ENCODE measurements at places on chromosomes 5 and 9.
A peak's percentile ranks its signal among the peaks of the same experiment; 100 is the strongest.

- DNase-seq, result peak; percentile 39
Observed at GRCh38 chr5:1430121-1430795, 15.0 kb downstream of the SLC6A3 start.

GRCh38 chr9:122318284-122318683, 52.5 kb upstream of the PTGS1 start:
- DNase-seq, result no peak

GRCh38 chr5:56733580-56733979, 81.8 kb upstream of the MAP3K1 start:
- no peak for DNase-seq

- no peak for DNase-seq
Observed at GRCh38 chr5:159826351-159827214, 89.7 kb upstream of the ADRA1B start.

DNA sequence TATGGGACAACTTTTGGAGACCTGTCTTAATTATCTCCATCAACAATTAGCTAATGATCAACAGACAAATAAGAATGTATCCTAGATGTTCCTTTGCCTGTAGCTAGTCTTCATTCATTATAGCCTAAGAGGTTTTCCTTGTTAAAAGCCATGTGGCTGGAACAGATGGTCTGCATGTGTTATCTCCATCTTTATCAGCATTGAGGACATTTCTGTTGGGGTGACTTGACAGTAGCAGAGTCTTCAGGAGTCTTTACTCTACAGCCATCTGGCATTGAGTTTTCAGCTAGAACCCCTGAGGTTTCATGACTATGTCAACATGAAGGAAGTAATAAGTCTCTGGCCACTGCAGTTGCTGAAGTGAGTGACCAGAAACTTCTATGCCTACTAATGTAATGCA, 106.6 kb upstream of the TLE4 start:
- DNase-seq, result no peak

DNA sequence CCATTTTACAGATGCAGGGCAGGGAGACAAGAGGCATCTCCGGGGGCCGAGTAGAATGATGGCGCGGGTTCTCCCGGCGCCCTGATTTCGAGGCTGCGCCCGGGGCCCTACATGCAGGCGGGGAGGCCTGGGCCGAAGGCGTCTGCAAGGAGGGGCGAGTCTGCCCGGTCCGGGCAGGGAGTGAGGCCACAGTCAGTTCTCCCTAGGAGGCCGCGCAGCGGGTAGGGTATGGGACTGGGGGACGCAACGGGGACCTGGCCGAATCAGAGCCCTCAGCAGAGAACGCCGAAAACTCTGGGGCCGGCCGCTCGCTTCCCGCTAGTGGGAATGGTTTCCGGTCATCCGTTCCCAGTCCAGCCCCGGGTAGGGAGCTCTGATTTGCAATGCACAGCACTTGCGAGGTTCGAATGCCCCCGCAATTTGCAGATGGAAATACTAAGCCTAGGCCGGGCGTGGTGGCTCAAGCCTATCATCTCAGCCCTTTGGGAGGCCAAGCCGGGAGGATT, 6.4 kb downstream of the TLX3 start:
- DNase-seq, result no peak

DNA sequence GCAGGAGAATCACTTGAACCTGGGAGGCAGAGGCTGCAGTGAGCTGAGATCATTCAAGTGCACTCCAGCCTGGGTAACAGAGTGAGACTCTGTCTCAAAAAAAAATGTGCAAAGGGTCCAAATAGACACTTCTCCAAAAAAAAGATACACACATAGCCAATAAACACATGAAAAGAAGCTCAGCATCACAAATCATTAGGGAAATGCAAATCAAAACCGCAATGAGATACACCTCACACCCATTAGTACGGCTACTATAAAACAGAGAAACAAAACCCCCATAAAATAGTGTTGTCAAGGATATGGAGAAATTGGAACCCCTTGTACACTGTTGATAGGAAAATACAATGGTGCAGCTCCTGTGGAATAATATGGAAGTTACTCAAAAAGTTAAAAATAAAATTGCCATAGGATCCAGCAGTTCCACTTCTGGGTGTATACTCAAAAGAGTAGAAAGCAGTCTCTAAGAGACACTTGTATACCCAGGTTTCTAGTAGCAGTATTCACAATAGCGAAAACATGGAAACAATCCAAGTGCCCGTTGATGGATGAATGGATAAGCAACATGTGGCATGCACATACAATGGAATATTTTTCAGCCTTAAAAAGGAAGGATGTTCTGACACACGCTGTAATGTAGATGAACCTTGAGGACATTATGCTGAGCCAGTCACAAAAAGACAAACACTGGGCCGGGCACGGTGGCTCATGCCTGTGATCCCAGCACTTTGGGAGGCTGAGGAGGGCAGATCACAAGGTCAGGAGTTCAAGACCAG, 57.2 kb upstream of the PPARGC1B start:
- no peak for DNase-seq

GRCh38 chr9:135761150-135761844, 59.3 kb downstream of the KCNT1 start:
- no peak for DNase-seq

GRCh38 chr5:180328296-180329137, 24.6 kb downstream of the GFPT2 start:
- DNase-seq, result peak; percentile 83

- DNase-seq, result no peak
Observed at GRCh38 chr5:43421450-43422133, 9.4 kb upstream of the CCL28 start.

GRCh38 chr5:80933036-80933435, 27.1 kb upstream of the RASGRF2 start:
- DNase-seq, result no peak

GRCh38 chr5:90037646-90038045, 371.9 kb downstream of the CETN3 start:
- no peak for DNase-seq

DNA sequence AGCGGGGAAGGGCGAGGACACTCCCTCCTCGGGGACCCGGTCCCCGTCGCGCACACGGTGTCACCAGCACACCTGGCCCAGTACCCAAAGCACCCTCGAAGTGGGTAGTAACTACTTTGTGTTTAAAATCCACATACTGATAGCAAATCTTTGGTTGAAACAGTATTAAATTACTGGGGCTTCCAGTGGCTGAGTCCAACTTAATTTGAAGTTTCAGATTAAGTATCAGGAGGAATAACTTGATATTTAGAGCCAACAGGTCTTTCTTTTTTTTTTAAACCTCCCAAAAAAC, 615 bp downstream of the ATG10 start:
- no peak for DNase-seq
